ENCODE measurements at places on chromosomes 13 and 19.

DNA sequence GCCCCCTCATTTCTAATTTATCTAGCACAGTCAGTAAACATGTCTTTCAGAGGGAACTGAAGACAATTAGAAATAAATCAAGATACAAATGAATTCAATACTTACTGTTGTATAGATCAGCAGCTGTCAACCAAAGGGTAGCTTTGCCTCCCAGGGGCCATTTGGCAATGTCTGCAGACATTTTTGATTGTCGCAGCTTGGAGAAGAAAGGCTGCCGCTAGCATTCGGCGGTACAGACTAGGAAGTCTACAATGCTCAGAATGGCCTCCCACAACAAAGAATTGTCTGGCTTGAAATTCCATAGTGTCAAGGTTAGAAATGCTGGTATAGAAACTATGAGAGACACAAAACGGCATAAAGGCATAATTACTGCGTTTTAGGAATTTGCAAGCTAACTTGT is 91.6 kb downstream of the RGCC start:
- no peak for DNase-seq

DNA sequence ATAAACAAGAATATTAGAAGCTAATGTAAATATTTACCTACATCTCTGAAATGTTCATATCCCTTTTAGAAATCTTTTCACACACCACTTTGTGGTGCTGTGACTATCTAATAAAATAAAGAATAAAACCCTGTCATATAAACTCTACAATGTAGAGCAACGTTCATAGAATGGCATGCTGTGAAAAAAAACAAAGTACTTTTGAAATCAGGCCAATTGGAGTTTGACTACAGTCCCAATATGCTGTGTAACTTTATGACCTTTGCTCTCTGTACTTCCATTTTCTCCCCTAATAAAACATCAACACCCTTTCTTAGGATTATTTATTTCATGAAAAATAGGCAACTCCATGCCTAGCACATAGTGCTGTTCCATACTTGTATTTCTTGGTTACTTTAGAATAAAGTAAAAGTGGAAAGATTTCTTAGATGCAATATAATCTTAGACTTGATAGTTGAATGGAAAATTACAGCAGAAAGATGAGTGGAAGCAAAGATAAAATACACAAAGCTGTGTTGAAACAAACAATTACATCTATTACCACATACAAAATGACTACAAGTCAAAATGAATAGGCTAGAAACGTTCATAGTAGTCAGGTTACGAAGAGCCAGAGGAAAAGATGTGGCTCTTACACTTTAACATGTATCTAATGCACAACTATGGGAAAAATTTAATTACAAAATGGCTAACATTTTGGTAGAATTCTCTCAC is 613.2 kb upstream of the SLITRK5 start:
- no peak for DNase-seq

DNA sequence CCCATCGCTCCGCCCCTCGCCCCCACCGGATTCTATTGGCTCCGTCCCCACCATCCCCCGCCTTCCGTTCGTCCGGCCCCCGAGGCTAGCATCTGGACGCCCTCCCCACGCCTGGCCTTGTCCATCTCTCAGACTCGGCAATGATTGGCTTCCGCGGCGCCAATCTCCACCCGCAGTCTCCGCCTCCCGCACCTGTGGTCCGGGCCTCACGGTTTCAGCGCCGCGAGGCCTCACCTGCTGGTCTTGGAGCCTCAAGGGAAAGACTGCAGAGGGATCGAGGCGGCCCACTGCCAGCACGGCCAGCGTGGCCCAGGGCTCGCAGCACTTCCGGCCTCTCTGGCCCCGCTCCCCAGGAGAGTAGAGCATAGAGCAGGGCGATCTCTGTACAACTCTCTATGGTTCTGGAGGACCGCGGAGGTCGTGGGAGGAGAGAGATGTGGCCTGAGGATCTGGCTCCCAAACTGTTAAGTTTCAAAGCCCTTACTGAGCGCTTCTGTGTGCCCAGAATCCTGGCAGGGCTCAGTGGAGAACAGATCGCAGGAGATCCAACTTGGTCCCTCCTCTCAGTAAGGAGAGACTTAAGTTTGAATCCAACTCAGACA is at the start of gene ERCC1:
Gene ERCC1 (minus strand): TSS at position 329 of the 602 bp plus-strand sequence. CDS start 543 bp downstream, outside the sequence.
- peak; percentile 99 for DNase-seq

- DNase-seq = no peak
Measured at GRCh38 chr13:59337070-59337469, 826.7 kb downstream of the DIAPH3 start.

DNA sequence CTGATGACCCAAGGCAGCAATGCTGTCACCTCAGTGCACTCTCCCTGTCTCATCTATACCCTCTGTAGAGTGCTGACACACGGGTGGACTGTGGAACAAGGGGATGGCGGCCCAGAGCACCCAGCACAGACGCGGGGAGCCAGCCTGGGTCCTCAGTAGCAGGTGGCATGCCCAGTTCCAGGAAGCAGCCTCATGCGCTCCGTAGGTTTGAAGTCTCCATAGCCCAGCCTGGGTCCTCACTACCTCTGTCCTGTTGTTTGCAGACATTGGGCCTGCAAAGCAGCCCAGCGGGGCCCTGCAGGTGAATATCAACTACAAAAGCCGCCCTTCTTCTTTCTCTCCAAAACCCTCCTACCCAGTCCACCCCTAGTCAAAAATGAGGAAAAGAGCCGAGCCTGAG is 5.0 kb upstream of the SLC7A9 start:
- no peak for DNase-seq

DNA sequence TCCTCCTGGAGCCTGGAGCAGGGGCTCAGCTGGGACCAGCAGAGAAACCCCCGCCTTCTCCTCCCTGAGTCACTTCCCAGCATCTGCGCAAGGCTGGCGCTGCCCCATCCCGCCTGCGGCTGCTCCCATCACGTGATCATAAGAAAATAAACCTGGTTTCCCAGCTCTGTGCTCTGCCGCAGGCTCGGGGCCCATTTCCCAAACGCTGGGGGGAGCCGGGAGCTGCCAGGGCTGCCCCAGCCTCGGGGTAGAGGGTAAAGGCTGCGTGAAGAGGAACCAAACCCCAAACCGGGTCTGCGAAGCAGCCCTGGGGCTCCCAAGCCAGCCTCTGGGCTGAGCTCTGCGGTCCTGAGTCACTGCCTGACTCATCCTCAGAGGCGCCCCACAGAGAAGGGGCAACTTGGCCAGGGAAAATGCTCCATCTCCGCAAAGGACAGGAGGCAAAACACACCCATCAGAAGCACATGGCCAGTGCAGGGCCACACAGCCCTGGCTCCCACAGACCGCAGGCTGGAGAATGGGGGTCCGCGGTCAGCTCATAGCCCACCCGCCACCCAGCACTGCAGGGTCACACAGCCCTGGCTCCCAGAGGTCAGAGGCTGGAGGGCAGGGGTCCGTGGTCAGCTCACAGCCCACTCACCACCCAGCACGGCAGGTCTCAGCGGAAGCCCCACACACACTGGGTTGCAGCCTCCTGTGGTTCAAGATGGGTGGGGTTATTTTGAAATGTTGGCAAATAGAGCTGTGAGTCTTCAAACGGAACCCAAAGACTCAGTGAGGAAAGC is 67.1 kb downstream of the RASA3 start:
- DNase-seq = no peak

GRCh38 chr13:80276371-80277289 is 64.3 kb downstream of the SPRY2 start:
- DNase-seq = no peak

DNA sequence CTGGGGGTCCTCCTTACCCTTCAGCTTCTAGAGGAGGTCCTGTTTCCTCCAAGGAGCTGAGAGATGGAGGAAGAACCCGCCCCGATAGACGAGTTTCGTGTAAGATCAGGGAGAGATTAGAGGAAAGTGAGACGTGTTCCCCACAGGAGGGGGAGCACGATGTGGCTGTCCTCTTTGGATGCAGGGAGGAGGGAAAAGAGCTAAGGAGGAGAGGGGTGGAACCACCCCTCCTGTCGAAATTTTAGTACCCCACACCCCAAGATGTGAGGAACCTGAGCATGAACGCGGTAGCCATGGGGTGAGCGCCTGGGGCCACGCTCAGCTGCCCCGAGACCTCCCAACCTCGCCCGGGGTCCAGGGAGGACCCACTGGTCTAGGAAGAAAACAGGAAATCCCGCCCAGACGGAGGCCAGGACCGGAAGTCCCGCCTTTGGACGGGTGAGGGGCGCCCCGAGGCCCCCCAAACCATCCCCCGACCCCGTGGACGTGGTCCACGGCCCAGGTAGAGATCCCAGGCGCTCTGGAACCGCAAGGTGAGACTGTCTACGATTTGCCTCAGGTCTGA is 1.2 kb downstream of the AKT1S1 start:
- peak; percentile 78 for DNase-seq

DNA sequence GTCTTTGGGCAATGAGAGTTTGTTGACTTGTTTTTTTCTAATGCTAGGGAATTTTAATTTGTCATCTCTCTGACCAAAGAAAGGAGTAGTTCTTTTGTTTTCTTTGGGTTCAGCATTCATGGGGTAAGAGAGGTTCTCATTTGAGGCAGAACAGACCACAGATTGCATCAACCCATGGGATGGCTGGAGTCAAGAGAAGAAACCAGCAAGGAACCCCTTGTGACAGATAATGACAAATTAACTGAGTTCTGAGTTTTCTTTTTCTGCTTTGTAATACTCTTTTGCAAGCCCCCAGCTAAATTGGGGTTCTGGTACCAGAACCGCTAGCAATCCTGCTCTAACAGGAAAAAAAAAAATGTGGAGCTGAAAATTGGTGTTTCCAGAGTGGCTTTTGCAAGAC is 864.1 kb downstream of the DIAPH3 start:
- DNase-seq = peak; percentile 69

DNA sequence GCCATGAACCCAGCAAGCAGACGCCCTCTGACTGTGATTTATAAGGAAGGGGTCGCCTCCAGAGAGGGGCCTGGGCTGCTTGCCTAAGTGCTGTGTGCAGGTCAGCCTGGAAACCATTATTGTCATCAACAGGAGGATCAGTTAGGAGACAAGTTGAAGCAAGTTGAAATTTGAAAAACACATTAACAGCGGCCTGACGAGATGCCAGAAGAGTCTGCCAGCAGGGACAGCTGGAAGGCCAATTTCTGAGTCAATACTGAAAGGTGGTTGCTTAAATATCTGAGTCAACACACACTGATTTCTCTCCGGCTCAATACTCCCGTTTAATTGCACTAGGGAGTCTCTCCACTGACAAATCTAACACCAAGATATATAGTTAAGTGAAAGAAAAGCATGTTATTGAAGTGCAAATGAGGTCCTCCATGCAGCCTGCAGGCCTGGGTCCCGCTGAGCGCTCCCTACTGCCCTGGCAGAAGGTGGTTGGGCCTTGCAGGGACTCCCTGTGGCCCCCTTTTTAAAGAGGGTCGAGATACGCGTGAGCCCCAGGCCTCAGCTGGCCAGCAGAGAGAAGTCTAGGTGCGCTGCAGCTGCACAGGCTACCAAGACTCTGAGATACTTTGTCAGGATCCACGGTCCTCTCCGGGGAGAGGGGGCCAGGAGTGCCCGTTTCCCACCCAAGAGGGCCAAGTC is 91.1 kb downstream of the RNASEH2B start:
- no peak for DNase-seq

DNA sequence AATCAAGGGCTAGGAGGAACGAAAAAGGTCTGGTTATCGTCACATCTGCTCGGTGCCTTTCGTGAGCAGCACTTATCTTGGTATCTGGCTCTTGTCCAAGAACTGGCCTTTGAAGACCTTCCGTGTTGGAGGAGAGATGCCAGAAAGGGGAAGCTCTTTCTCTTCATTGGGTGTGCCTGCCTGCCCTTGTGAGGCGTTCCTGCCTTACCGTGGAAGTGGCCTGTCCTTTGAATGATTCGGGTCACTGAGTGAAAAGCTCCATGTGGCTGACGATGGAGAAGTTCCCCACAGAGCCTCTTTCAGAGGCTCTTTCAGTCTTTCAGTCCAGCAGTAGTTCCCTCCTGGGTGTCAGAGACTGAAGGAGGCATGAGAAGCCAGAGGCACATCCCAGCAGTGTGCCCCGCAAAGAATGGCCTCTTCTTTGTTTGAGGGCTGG is 121.5 kb upstream of the SLC10A2 start:
- DNase-seq = peak; percentile 81

GRCh38 chr19:6070207-6070681 is 40.1 kb downstream of the RFX2 start:
- no peak for DNase-seq
